ENCODE measurements at places on chromosomes 2 and 18.

- DNase-seq, result no peak
These were observed 370.1 kb downstream of the FBXO15 start for GRCh38 chr18:73777356-73778031.

- no peak for DNase-seq
These were observed 63.5 kb upstream of the ARL5A start for GRCh38 chr2:151891566-151892194.

DNA sequence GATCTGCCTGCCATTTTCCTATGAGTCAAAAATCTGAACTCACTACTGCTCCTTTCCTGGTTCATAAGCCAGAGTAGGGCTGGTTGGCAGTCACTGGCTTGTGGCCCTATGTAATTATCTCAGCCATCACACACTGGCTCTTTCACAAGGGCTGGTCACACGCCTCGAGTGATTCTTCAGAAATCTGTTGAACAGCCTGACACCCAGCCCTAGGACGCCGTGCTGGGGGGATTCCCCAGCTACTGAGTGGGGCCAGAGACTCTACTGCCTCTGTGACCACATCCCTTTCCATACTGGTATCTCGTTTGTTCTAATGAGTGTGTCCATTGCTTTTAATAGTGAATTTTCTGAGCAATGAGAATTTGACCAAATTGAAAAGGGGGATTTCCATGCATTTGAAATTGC, 45.8 kb upstream of the RBM44 start:
- peak; percentile 88 for DNase-seq

DNA sequence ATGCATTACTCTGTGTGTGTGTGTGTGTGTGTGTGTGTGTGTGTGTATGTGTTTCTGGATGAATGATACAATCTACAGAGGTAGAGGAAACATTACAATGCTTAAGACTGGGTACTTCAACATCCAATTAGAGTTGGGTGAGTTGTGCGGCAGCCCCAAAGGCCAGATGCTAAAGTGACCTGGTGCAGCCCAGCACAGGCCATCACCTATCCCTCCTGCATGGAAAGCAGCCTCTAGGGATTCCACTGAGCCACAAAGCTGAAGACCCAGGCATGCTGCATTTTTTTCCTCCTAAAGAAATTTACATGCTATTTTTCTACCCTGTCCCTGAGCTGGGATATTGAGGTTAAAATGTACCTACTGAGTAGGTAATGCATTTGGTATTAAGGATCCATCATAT, 79.1 kb upstream of the ETAA1 start:
- DNase-seq, result no peak

Data from GM13976 (cell line).